Immature natural killer cell (primary cell): ENCODE measurements at places on chromosomes 1 and 21. TPM values are rescaled to one million over a fixed set of nuclear protein-coding genes. Genes with fewer than 3 reads are reported as not detected.
A peak's percentile ranks its signal among the peaks of the same experiment; 100 is the strongest.

- peaks cover 2% of the 10 kb centered on the region for H3K27me3 ChIP-seq
- no peaks in the 10 kb centered on the region for H3K36me3 ChIP-seq
- DNase-seq = no peak
These were observed 64.4 kb downstream of the GADD45A start for GRCh38 chr1:67749263-67749843.

- H3K27ac ChIP-seq = peak overlapping the region; percentile 91
- H3K4me1 ChIP-seq = peaks cover 78% of the 10 kb centered on the region
- H3K27me3 ChIP-seq = peaks cover 14% of the 10 kb centered on the region
- no peaks in the 10 kb centered on the region for H3K36me3 ChIP-seq
- peak overlapping the region; percentile 79 for H3K4me3 ChIP-seq
These were observed 132.9 kb downstream of the SYF2 start for GRCh38 chr1:25099343-25099951.

- peak overlapping the region; percentile 80 for H3K27ac ChIP-seq
- no peak for DNase-seq
- peaks cover 88% of the 10 kb centered on the region for H3K4me1 ChIP-seq
- H3K27me3 ChIP-seq = peaks cover 8% of the 10 kb centered on the region
- peak overlapping the region; percentile 77 for H3K4me3 ChIP-seq
- no peaks in the 10 kb centered on the region for H3K36me3 ChIP-seq
These were observed 6.0 kb downstream of the PTTG1IP start for GRCh38 chr21:44867464-44867863.

- H3K27ac ChIP-seq = no peak overlapping the region
- H3K36me3 ChIP-seq = no peaks in the 10 kb centered on the region
- no peaks in the 10 kb centered on the region for H3K4me1 ChIP-seq
- peaks cover 27% of the 10 kb centered on the region for H3K27me3 ChIP-seq
- DNase-seq = no peak
These were observed 334.8 kb upstream of the KAZN start for GRCh38 chr1:14263671-14264070.

DNA sequence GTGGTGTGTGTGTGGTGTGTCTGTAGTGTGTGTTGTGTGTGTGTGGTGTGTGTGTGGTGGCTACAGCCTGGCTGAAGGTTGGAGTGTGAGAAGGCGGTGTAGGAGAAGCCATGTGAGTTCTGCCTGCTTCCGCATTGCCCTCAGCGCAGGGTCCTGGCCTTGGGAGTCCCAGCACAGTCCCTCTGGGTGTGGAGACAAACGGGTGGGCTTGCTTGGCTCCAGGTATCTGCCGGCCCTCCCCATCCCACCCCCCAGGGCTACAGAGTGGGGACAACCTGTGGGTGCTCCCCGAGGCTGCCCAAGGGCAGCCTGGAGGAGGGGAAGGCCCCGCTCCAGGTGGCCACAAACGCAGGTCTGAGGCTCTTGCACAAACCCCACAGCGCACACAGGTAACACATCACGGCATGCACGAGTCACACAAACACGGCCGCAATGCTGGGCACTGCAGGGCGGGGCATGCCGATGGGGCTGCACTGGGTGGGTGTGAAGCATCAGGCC, 31.7 kb upstream of the ADARB1 start:
- H3K27ac ChIP-seq = no peak overlapping the region
- DNase-seq = no peak
- H3K27me3 ChIP-seq = peaks cover 23% of the 10 kb centered on the region

- peaks cover 21% of the 10 kb centered on the region for H3K36me3 ChIP-seq
- H3K4me3 ChIP-seq = no peak overlapping the region
These were observed 293.3 kb downstream of the SDCCAG8 start for GRCh38 chr1:243549108-243549507.

- no peak overlapping the region for H3K27ac ChIP-seq
- H3K4me3 ChIP-seq = no peak overlapping the region
- no peaks in the 10 kb centered on the region for H3K4me1 ChIP-seq
- no peaks in the 10 kb centered on the region for H3K27me3 ChIP-seq
These were observed 12.3 kb upstream of the RCC2 start for GRCh38 chr1:17451731-17452130.

DNA sequence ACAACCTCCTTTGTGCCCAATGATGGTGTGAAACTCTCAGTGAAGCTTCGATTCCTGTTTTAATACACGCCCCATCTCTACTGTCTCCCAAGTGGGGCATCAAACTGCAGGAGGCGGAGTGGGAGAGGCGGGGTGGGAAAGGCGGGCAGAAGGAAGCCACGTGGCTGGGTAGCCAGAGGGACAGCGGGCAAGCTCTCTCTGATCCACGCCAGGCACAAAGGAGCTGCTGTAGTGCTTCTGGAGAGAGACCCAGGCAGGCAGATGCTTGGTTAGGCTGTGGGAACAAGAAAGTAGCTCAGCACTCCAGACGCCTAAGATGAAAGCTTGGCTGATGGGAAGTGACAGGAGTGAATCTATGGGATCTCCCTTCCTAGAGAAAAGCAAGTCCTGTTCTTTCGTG, 25.7 kb downstream of the TRIM67 start:
- H3K4me1 ChIP-seq = no peaks in the 10 kb centered on the region
- peaks cover 2% of the 10 kb centered on the region for H3K27me3 ChIP-seq
- DNase-seq = no peak
- no peak overlapping the region for H3K4me3 ChIP-seq
- H3K27ac ChIP-seq = no peak overlapping the region
- no peaks in the 10 kb centered on the region for H3K36me3 ChIP-seq

- no peaks in the 10 kb centered on the region for H3K36me3 ChIP-seq
- H3K27me3 ChIP-seq = no peaks in the 10 kb centered on the region
- DNase-seq = no peak
- H3K4me1 ChIP-seq = no peaks in the 10 kb centered on the region
- H3K27ac ChIP-seq = no peak overlapping the region
- H3K4me3 ChIP-seq = no peak overlapping the region
These were observed 400.4 kb upstream of the PLXNA2 start for GRCh38 chr1:208644401-208645160.

DNA sequence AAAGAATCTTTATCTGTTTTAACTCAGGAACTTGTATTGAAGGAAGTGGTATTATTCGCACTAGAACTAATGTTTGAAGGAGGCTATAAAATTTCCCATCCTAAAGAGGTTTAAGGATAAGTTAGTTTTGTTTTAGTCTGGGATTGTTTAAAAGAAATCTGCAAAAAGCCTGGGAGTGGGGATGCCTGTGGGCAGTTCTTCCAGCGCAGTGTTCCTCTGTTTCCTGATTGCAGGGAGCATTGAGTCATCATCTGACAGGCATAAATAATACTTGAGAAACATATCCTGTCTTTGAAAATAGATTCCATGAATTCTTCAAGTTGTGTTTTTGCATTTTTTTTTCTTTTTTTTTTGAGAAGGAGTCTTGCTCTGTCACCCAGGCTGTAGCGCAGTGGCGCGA, 350.8 kb upstream of the PTBP2 start:
- H3K4me3 ChIP-seq = no peak overlapping the region
- DNase-seq = no peak
- no peaks in the 10 kb centered on the region for H3K36me3 ChIP-seq
- H3K4me1 ChIP-seq = no peaks in the 10 kb centered on the region

- no peaks in the 10 kb centered on the region for H3K36me3 ChIP-seq
- no peak for DNase-seq
- no peak overlapping the region for H3K27ac ChIP-seq
- H3K4me1 ChIP-seq = peaks cover 17% of the 10 kb centered on the region
These were observed 4.7 kb downstream of the CELSR2 start for GRCh38 chr1:109253803-109254620.

- DNase-seq = no peak
- H3K4me1 ChIP-seq = no peaks in the 10 kb centered on the region
- no peak overlapping the region for H3K27ac ChIP-seq
These were observed 43.5 kb upstream of the SCCPDH start for GRCh38 chr1:246680696-246681130.

GRCh38 chr1:70025052-70025451, 180.3 kb downstream of the LRRC40 start:
- H3K36me3 ChIP-seq = no peaks in the 10 kb centered on the region
- no peak overlapping the region for H3K27ac ChIP-seq
- DNase-seq = no peak

- H3K4me3 ChIP-seq = no peak overlapping the region
- no peak for DNase-seq
- no peak overlapping the region for H3K27ac ChIP-seq
- H3K36me3 ChIP-seq = no peaks in the 10 kb centered on the region
These were observed 85.8 kb upstream of the KCNJ15 start for GRCh38 chr21:38170704-38171682.

DNA sequence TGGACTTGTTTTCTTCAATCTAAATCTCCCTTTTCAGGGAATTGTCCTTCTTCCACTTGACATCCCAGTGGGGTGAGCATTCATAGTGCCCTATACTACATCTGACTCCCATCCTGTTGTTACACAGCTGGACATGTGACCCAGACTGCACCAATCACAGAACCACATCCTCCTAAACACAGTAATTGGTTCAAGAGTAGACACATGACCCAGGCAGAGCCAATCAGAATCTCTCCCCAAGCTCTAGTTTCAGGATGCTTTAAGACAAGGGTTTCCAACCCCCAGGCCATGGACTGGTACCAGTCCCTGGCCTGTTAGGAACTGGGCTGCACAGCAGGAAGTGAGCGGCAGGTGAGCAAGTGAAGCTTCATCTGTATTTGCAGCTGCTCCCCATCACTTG, 5.6 kb upstream of the DDOST start:
- DNase-seq = no peak
- H3K4me3 ChIP-seq = no peak overlapping the region
- H3K27ac ChIP-seq = no peak overlapping the region
- no peaks in the 10 kb centered on the region for H3K27me3 ChIP-seq
- no peaks in the 10 kb centered on the region for H3K36me3 ChIP-seq

GRCh38 chr1:201845331-201846083, 16.6 kb downstream of the IPO9 start:
- H3K4me3 ChIP-seq = no peak overlapping the region
- no peaks in the 10 kb centered on the region for H3K27me3 ChIP-seq
- no peak overlapping the region for H3K27ac ChIP-seq
- DNase-seq = no peak
- H3K4me1 ChIP-seq = peaks cover 57% of the 10 kb centered on the region

DNA sequence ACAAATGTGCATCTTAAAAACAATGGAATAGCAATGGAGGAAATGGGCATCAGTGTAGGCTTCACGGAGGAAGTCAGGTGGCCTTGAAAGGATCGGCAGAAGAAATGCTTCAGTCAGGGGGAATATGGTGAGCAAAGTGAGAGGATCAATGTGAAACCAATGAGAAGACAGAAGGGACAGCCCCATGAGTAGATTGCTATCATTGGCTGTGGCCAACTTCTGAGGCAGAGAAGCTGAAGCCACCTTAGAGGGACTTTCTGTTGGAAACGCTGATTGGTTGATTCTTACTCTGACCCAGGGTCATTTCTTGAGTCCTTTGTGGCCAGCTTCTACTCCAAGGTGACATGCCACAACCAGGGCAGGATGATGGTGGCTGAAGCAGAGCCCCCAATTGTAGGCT, 130.7 kb upstream of the ZNF648 start:
- H3K27me3 ChIP-seq = peaks cover 4% of the 10 kb centered on the region
- no peak overlapping the region for H3K4me3 ChIP-seq
- H3K27ac ChIP-seq = no peak overlapping the region
- peaks cover 14% of the 10 kb centered on the region for H3K4me1 ChIP-seq

GRCh38 chr1:219862366-219862765, 66.0 kb downstream of the SLC30A10 start:
- no peaks in the 10 kb centered on the region for H3K36me3 ChIP-seq
- H3K27ac ChIP-seq = no peak overlapping the region
- DNase-seq = no peak
- no peak overlapping the region for H3K4me3 ChIP-seq
- no peaks in the 10 kb centered on the region for H3K4me1 ChIP-seq
- H3K27me3 ChIP-seq = no peaks in the 10 kb centered on the region

DNA sequence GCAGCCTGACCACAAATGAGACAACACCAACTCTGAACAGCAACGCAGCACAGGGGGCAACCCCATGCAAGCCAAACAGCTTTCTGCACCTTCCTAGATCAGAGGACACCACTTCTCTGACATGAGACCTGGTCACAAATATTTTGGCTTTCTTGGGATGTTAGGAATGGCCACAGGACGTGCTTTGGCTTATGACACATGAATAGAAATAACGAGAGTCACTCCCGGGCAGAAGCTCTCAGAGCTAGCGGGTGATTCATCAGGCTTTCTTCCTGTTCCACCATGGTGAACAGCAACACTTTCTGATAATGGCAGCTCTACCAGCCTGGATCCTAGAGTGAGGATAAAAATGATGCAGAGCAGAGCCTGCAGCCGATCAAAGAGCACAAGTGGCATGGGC, 39.4 kb downstream of the PAFAH2 start:
- peaks cover 39% of the 10 kb centered on the region for H3K36me3 ChIP-seq
- H3K4me3 ChIP-seq = no peak overlapping the region
- H3K4me1 ChIP-seq = peaks cover 23% of the 10 kb centered on the region
- no peak for DNase-seq
- H3K27ac ChIP-seq = no peak overlapping the region

DNA sequence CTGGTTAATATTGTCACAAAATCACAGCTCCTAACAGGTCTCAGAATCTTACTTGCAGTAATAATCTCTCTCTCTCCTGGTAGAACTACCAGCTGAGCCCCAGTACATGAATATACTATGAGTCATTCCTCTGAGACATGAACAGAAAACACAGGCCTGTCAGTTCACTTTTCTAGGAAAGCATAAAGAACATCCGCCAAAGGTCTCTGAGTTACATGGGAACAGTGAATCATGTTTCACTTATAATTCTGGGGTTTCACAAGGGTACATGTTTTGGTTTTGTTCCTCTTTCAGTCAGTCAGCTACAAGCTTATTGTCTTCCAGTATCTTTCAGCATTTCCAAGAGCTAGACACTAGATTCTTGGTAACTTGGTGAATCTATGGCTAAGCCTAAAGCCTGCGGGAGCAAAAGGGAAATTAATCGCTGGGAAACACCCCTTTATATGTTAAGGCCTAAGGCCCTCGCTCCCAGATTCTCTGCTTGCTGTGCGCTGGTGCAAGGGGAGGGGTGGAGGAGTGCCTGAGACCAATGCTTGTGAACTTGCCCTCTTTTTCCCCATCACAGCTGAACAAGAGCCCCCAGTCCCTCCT, 31.7 kb downstream of the IFNGR2 start:
- no peak for DNase-seq
- no peaks in the 10 kb centered on the region for H3K27me3 ChIP-seq
- no peak overlapping the region for H3K27ac ChIP-seq
- H3K4me3 ChIP-seq = no peak overlapping the region

- H3K36me3 ChIP-seq = no peaks in the 10 kb centered on the region
- no peak overlapping the region for H3K4me3 ChIP-seq
- no peaks in the 10 kb centered on the region for H3K4me1 ChIP-seq
These were observed 1411.1 kb downstream of the KCNT2 start for GRCh38 chr1:195197116-195197515.

The AQP10 gene
- polyA plus RNA-seq = not detected

The TCEANC2 gene
- polyA plus RNA-seq = 3.9 TPM

The CFAP57 gene
- polyA plus RNA-seq = not detected

The SH2D2A gene
- polyA plus RNA-seq = 76.4 TPM

The SELP gene
- 0.66 TPM for polyA plus RNA-seq

The CFAP141 gene
- not detected for polyA plus RNA-seq
